Hippocampal formation (tissue), 2 donors: ENCODE measurements at places on chromosomes 5 and 9.

DNA sequence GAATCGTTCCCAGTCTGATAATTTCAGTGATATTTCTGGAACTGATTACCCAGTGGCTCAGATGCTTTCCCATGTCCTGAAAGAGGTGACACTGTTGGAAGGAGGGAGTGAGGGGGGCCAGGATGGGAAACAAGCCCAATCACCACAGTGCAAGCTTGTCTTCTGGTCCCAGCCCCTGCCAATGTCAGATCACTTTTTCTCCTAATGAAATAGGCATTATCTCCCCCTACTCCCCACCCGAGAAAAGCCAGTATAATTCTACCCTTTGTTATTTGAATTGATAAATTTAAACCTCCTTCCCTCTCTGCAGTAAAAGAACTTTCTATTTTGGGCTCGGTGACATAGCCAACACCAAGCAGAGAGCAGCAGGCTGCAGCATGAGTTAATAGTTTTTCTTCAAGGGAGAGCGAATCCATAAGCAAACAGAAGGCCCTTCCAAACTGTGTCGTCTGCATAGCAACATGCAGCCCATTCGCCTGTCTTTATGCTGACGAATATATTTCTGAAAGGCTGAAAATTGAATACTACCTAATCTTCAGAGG lies 14.6 kb upstream of the PPP2CA start:
- peak; percentile 84 for DNase-seq

DNA sequence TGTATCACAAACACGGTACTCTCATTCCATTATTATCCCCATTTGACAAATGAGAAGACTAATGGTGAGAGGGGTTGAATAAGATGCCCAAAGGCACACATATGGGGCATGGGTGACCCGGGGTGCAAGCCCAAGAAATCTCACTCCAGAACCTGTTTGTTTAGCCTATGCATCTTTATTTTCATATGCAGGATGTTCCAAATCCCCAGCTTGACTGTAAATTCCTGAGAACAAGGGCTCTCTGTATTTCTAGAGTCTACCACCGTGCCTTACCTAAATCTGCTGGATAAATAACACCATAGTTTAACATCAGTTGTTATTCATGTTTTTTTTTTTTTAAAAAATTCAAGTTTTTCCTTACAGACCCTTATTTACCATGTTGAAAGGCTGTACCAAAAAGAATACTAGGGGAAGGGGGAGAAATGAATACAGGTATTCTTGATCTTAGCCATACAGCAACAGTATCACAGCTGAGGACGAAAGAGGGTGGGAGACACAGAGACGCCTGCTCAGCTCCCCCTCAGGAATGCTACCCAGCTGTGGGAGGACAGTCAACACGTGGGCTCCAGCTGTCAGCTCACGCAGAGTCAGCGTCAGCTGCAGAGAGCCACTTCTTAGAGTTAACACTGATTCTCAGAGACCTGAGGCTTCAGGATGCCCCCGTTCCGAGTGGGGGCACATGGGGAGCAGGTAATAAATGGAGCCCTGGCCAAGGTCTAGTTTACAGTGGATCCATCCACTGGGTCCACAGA lies 86.6 kb downstream of the MED27 start:
- no peak for DNase-seq

GRCh38 chr5:112649882-112650281 lies 87.8 kb upstream of the APC start:
- no peak for DNase-seq

- no peak for DNase-seq
Measured at GRCh38 chr5:125926172-125926571, 497.0 kb upstream of the GRAMD2B start.

DNA sequence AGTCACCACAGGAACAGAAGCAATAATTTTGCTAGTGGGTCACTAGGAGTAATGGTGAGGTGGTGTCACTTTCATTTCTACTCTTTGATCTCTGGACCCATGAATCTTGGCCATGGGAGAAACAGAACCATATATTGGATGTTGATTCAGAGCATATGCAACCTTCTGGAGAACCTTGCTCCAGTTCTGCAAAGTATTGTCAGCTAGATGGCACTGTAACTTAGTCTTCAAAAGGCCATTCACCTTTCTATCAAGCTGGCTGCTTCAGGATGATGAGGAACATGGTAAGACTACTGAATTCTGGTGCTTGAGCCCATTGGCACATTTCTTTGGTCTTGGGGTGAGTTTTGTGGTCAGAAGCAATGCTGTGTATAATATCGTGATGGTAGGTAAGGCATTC lies 129.1 kb upstream of the FBN2 start:
- no peak for DNase-seq

DNA sequence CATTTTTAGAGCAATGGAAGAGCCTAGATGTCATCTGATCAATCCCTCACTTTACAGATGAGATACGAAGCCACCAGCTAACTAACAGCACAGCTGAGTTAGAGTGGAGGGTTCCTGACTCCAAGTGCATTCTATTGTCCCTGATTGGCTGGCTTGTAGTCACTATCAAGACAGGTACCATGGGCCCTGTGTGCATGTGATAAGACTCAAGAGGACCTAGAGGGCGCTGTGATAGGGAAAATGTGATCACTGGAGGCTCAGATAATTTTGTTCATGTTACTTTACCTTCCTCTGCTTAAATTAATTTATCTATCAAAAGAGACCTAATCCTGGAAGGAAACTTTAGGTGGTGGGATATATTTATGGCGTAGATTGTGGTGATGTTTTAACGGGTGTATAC lies 19.5 kb upstream of the SNAPC3 start:
- no peak for DNase-seq

- DNase-seq: no peak
Measured at GRCh38 chr9:71571186-71571585, 197.1 kb downstream of the CEMIP2 start.

GRCh38 chr5:113192541-113192940 lies 215.9 kb downstream of the DCP2 start:
- no peak for DNase-seq

DNA sequence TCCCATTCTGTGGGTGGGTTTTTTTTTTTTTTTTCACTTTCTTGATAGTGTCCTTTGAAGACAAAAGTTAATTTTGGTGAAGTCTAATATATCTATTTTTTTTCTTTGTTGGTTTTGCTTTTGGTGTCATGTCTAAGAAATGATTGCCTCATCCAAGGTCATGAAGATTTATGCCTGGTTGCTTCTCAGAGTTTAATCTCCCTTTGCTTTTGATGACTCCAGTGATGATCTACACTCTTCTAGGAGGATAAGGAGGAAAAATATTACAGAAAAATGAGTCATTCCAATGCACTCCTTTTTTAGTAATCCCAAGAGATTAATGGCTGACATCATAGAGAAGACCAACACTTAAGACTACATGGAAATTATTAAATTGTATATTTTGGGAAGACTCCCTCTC lies 79.7 kb upstream of the ICE1 start:
- DNase-seq: no peak

GRCh38 chr5:59069438-59070079 lies 486.7 kb downstream of the RAB3C start:
- DNase-seq: peak; percentile 42

DNA sequence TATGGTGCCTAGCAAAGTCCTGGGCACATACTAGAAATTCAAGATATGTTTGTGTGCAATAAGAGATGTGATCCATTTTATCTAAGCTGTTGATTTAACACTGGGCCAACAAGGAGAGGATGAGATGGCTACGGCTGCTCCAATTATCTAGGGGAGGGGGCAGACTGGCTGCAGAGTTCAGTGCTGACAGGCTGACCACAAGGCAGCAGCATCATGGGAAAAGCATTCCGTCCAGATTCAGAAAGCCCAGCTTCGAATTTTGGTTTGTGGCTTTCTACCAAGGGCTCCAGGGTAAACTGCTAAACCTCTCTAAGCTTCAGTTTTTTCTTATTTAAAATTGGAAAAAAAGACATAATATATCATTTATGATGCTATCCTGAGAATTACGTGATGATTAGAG lies 385.1 kb upstream of the DAP start:
- no peak for DNase-seq

DNA sequence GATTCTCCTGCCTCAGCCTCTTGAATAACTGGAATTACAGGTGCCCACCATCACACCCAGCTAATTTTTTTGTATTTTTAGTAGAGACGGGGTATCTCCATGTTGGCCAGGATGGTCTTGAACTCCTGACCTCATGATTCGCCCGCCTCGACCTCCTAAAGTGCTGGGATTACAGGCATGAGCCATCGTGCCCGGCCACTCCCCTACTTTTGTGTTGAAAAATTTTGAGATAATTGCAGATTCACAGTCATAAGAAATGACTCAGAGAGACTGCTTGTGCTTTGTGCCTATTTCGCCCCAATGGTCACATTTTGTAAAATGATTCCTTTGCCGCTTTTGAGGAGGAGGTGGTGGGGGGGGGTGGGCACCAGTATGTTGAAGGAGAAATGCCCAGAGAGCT lies 48.1 kb upstream of the SH3PXD2B start:
- DNase-seq: no peak

DNA sequence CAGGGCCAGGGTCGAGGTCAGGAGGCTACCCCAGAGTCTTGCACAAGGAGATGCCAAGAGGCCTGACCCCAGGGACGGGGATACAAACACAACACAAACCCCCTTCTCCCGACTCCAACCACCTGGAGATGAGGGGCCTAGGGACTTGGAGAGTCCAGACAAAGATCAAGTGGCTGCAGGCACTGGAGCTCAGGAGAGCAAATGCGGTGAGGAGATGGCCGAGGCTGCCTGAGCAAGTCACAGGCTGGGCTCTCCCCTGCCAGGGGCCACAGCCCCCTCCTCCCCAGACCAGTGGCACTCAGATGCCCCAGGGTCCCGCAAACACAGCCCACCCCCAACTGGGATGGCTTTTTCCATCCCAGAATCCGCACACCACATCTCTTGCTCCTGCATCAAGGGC lies 15.8 kb downstream of the SH3GLB2 start:
- DNase-seq: no peak

DNA sequence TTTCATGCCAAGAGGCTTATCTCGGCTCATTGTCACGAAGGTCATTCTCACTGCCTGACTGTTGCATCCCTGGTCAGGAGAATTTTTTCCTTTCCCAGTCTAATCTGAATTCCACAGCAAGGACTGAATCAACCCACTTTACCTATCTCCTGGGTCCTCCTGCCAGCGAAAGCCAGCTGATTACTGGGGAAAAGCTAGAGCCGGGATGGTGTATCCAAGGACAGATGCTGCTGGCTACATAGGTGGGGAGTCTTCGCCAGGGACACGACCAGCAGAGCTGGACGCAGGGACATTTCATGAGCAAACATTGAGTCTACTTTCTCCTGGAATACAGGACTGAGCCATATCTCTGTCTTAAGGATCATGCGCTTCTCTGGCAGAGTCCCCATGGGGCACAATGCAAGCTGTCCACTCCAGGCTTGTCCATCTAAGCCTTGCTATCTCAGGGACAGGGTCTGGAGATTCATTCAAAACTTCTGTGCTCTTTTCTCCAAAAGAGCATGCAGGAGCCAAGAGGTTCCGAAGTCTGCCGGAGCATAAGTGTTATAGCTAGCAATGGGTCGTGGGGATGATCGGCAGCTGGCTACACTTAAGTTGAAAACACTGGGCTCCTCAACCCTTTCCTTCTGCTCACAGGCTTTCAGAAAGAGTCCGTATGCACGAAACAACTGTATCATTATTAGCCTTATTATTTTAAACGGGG lies 6.5 kb upstream of the HAND1 start:
- DNase-seq: no peak

DNA sequence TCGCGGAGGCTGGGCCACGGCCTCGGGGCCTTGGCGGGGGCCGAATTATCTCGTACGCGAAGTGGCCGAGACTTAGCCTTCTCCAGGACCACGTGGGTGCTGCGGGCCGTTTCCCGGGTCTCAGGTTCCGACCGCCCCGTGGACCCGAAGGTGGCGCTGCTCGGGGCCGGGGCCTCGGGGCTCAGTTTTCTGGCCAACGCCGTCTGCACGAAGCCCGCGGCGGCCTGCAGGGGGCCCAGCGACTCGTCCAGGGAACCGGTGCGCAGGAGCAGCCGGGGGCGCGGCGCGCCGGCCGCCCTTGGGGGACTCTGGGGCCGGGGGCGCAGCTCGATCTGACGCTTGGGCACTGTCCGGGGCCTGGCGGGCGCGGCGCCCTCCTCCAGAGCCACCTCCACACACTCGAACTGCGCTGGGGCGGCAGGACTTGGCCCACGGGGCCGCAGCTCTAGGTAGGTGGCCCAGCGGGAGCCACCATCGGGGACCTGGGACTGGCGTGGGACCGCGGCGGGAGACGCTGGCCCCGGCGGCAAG lies 716 bp downstream of the PROB1 start:
- DNase-seq: no peak

DNA sequence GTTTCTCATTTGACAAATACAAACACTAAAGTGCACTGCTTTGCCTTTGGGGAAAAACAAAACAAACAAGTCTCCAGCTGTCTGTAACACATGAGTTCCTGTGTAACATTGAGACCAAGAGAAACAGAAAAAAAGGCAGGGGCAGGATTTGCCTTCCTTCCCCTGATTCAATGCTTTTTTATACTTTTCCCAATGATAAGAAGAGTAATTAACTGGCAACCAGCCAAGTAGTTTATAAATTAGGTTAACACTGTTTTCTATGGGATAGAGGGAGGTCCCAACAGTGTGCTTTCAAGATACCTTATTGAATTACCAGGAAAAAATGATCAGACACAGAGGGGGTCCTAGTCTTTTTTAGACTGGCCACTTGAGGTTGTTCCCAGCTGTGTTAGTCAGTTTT lies 346.8 kb downstream of the TRIM36 start:
- DNase-seq: no peak

DNA sequence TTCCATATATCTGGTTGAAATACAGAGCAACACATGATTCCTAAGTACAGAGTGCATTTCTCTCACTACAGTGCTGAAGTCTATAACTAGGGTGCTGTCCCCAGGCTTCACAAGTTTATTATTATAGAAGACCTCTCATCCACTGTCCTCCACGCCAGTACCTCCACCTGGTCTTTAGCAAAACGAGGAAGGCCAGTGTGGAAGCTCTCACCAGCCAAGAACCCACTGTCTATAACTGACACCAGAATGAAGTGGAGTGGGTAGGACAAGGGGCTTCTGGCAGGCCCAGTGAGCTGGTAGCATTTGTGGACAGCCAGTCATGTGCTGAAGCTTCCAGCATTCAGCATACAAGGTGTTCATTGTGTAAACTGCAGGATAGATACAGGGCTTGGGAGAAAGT lies 430.7 kb downstream of the GADD45G start:
- no peak for DNase-seq

- no peak for DNase-seq
Measured at GRCh38 chr5:34045996-34046395, 3.0 kb upstream of the C1QTNF3 start.
